ENCODE measurements at places on chromosomes 16 and 17. TPM values are rescaled to one million over a fixed set of nuclear protein-coding genes. Genes with fewer than 3 reads are reported as not detected.

ITGB4 gene
- total RNA-seq: 5.7 TPM

NPB gene
- 0.54 TPM for total RNA-seq

SLC16A13 gene
- total RNA-seq: 1.5 TPM

PLD2 gene
- 3.8 TPM for total RNA-seq

KRT28 gene
- total RNA-seq: not detected

ASGR1 gene
- 0.26 TPM for total RNA-seq

FBXL20 gene
- total RNA-seq: 8.0 TPM

MT1E gene
- 669 TPM for total RNA-seq

PRSS8 gene
- not detected for total RNA-seq

PRSS27 gene
- 0.22 TPM for total RNA-seq

CCL17 gene
- not detected for total RNA-seq

RNF135 gene
- 7.3 TPM for total RNA-seq

EVI2B gene
- 2.9 TPM for total RNA-seq

HAP1 gene
- total RNA-seq: 0.14 TPM

HBM gene
- total RNA-seq: not detected

CHP2 gene
- total RNA-seq: not detected

CCL22 gene
- not detected for total RNA-seq

OR2C1 gene
- not detected for total RNA-seq

KRTAP29-1 gene
- total RNA-seq: not detected

FADS6 gene
- not detected for total RNA-seq

HOXB9 gene
- not detected for total RNA-seq

CD68 gene
- total RNA-seq: 20.2 TPM

NPIPA8 gene
- total RNA-seq: 0.42 TPM

EMC8 gene
- total RNA-seq: 17.2 TPM

TMIGD1 gene
- not detected for total RNA-seq

PERCC1 gene
- total RNA-seq: not detected

CCL7 gene
- not detected for total RNA-seq

CSNK1D gene
- 115 TPM for total RNA-seq

OR3A3 gene
- not detected for total RNA-seq

TPSG1 gene
- not detected for total RNA-seq

SOST gene
- total RNA-seq: not detected

IKZF3 gene
- total RNA-seq: 0.58 TPM

KRT39 gene
- not detected for total RNA-seq

CA5A gene
- not detected for total RNA-seq

SLC22A31 gene
- not detected for total RNA-seq

PHLPP2 gene
- total RNA-seq: 3.8 TPM

CRYM gene
- 6.2 TPM for total RNA-seq

NSMCE1 gene
- total RNA-seq: 51.8 TPM

SCNN1B gene
- 0.57 TPM for total RNA-seq

KRT222 gene
- not detected for total RNA-seq

DHX58 gene
- 4.2 TPM for total RNA-seq

CDC42EP4 gene
- 13.7 TPM for total RNA-seq

RGS9 gene
- 3.0 TPM for total RNA-seq

GSDMA gene
- not detected for total RNA-seq

TNFRSF13B gene
- total RNA-seq: not detected

SNX11 gene
- 17.2 TPM for total RNA-seq

CDH1 gene
- not detected for total RNA-seq

MIS12 gene
- 18.0 TPM for total RNA-seq

P4HB gene
- 328 TPM for total RNA-seq

PAFAH1B1 gene
- total RNA-seq: 141 TPM

TBC1D3K gene
- not detected for total RNA-seq

Measured in psoas muscle (tissue), 8 donors.